ELF-1 (cell line): ENCODE measurements at places on chromosomes 3 and 15.

GRCh38 chr3:852033-852432 is 240.8 kb upstream of the CNTN6 start:
- DNase-seq: no peak

DNA sequence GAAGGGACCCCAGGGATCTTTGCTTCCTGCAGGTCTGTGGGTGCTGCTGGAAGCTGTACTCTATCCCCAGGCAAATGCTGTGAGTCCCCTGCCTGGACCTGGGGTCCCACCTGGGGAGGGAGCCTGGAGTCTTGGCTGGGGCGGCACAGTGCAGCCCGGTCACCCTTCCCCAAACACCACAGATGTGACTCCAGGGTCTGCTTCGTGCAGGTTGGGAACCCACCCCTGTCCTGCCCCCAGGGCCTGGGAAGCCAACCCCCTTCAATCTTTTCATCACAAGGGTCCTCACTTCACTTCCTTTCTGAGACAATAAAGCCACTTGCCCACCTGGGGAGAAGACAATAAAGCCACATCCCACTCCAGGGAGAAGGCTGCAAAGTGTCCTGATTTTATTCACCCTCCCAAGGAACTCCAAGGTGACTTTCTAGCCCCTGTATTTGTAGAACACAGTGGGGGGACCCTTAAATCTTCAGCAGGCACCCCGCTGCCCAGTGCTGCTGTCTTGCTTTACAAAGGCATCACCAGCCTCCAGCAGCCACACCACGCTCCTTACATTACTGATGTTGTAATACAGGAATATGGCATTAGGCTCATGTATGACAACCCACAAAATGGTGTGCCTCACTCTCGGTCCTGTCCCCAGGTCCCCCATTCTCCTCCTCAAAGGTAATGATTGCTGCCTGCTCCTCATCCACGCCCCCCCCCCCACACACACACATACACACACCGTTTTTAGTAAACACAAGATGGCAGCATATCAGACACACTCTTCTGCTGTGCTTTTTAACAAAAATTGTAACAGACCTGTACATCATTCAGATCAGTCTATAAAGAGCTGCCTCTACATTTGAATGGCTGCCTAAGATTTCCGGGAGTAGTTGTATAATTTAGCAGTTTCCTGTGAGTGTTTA is 9.9 kb downstream of the C3orf22 start:
- peak; percentile 46 for DNase-seq

DNA sequence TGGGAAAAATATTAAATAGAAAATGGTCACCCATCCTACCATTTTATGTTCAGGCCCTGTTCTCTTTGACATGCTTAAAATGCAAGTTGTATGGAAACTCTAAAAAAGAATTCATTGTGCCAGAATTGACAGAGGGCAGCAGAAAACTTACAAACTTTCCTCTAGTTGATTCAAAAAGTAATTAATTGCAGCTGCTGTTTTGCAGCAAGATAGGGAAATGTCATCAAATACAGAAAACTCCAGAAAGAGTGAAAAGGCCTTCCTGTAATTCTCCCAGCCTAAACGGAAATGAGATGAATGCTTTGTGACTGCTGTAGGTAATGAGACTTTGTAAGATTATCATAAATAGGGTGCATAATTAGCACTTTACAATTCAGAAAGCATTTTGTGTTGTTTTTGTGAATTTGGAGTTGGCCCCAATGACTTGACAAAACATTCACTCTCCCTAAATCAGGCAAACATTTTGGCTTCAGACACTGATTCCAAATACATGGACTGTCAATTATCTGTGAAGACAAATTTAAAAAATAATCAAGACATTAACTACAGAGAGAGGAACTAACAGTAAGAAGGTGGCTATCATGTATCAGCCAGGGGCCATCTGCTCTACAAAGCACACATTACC is 861.8 kb downstream of the SQOR start:
- DNase-seq: no peak

GRCh38 chr3:53725387-53725995 is 120.7 kb downstream of the CHDH start:
- DNase-seq: no peak

DNA sequence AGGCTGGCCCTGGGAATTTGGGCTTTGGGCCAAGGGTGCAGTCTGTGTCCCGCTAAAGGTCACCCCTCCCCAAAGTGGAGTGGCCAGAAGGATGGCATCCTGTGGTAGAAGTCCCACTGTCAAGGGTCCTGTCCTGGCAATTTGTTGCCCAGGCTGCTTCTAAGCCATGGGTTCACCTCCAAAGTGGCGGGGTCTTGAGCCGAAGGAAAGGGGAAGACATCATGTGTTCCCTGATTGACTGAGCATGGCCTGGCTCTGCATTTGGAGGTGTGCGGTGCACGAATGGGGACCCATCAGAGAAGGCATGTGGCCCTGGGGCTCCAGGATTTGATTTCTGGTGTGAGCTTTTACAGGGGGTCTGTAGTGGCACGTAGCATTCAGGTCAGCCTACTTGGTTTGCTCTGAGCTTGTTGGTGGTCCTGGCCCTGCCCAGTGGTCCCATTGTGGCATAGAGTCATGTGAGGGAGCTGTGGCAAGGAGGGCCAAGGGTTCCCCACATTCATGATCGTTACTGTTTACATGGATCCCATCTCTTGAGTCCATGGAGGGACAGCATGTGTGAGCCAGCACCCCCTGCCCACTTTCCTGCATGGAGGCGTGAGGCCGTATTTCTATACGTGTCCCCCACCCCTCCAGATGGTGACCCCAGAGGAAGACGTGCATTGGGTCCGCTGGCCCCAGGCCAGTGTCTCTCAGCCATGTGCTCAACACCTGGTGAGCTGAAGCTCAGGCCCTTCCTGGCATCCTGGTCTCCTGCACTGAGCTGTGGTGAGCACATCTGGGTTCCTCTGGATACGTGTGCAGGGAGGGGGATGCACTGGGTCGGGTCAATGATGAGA is 225.1 kb downstream of the SNRPN start:
- no peak for DNase-seq

- DNase-seq: no peak
Measured at GRCh38 chr15:71385026-71385425, 269.8 kb downstream of the THSD4 start.

GRCh38 chr15:30919877-30920550 is 16.3 kb downstream of the FAN1 start:
- no peak for DNase-seq

GRCh38 chr3:17514597-17514996 is 227.8 kb downstream of the TBC1D5 start:
- DNase-seq: no peak

- no peak for DNase-seq
Measured at GRCh38 chr15:91635080-91635479, 218.4 kb upstream of the SLCO3A1 start.

GRCh38 chr3:25547943-25548674 is 116.6 kb downstream of the TOP2B start:
- no peak for DNase-seq

- DNase-seq: no peak
Measured at GRCh38 chr15:66629817-66630576, 64.2 kb upstream of the LCTL start.

GRCh38 chr15:79815468-79815867 is 81.3 kb downstream of the MTHFS start:
- no peak for DNase-seq

GRCh38 chr15:66459818-66460615 is 37.5 kb downstream of the SNAPC5 start:
- no peak for DNase-seq

DNA sequence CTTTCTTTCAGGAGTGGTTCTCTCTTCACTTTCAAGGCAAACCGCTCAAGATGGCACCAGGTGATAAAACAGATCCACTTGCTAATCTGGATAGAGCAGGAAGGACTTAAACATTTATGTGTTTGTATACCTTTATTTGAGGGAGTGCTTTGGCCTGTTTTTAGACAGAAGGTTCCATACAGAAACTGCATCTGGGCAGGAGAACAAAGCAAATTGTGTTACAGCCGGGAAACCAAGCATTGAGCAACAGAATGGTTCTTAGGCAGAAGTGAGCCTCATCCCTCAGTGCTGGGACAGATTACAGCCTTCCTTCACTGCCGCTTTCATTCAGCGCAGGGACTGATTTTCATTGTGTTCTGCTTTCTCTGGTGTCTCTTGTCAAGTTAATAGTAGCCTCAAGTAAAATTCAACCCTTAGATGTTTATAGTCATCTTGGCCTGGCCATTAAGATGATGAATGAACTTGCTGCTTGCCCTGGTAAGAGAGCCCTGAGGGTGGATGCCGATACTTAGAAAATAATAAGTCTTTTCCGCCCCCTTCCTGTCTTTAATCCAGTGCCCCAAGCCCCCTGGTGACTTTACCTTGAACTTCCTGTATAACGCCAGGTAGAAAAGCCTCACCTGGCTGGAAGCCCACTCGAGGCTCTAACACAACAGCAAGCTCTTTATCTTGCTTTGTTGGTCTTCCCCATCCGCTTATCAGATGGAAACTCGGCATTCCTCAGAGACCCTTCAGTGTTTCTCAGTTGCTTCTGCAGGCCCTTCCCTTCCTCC is 168.0 kb upstream of the CTDSPL start:
- DNase-seq: peak; percentile 76

- peak; percentile 95 for DNase-seq
Measured at GRCh38 chr15:61364871-61365270, 135.8 kb upstream of the RORA start.

GRCh38 chr3:63727233-63727632 is 74.8 kb downstream of the SNTN start:
- no peak for DNase-seq

DNA sequence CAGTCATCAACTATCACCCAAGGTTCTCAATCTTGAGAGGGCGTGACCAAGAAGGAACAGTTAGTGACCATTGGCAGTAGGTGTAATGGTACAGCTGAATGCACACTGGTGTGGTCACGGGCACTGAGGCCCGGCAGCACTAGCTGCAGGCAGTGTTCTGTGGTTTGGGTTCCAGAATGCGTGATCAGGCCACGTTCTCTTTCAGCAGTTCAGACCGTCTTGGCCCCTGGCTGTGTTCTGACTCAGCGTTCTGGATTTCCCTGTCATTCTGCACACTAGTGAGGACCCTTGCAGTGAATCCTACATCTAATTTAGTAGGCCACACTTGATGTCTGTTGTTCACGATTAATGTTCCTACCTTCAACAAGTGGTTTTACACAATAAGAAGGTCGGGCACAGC is 220.5 kb upstream of the SLCO3A1 start:
- DNase-seq: no peak

- peak; percentile 5 for DNase-seq
Measured at GRCh38 chr15:36579792-36580431, 486 bp downstream of the CDIN1 start.

- DNase-seq: no peak
Measured at GRCh38 chr15:49645941-49646340, 25.1 kb downstream of the DTWD1 start.

- DNase-seq: no peak
Measured at GRCh38 chr3:114760679-114761078, 386.4 kb downstream of the ZBTB20 start.

- DNase-seq: no peak
Measured at GRCh38 chr3:77040926-77041722, 1.2 kb downstream of the ROBO2 start.

- DNase-seq: no peak
Measured at GRCh38 chr3:131222599-131222998, 159.0 kb upstream of the NUDT16 start.

DNA sequence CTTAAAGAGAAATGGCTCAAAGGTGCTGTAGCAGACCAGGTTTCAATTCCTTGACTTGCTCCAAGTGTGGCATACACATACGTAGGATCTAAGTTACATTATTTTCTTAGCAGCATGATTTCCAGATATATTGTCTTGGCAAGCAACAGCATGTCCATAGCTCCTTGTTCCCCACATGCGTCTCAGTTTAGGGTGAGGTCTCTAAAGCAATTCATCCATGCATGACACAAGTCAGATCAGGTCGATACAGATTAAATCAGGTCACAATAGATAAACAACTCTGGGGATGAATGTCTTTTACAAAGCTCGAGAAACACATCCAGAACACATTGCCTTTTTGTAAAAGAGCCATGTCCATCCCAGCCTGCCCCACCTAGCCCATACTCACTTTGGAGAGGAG is 108.9 kb upstream of the ABHD17C start:
- no peak for DNase-seq

DNA sequence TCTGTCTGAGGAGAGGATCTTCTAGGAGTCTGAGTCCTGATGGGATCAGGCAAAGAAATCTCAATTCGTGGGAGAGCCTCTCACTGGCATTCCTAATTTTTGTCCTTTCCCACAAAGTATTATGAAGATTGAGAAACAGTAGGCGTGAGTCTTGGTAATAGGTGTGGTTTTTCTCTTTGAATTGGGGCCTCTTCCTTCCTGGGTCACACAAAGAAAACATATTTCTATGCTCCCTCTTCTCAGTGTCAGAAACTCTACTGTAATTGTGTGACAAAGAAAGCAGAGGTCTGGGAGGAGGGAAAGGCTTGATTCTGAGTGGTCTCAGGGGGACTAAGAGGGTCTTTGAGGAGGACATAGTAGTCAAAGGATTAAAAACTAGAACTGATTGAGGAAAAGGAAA is 6.0 kb downstream of the GABRR3 start:
- no peak for DNase-seq
